Stromal cell of bone marrow (primary cell): ENCODE measurements at places on chromosomes 12 and 14.

DNA sequence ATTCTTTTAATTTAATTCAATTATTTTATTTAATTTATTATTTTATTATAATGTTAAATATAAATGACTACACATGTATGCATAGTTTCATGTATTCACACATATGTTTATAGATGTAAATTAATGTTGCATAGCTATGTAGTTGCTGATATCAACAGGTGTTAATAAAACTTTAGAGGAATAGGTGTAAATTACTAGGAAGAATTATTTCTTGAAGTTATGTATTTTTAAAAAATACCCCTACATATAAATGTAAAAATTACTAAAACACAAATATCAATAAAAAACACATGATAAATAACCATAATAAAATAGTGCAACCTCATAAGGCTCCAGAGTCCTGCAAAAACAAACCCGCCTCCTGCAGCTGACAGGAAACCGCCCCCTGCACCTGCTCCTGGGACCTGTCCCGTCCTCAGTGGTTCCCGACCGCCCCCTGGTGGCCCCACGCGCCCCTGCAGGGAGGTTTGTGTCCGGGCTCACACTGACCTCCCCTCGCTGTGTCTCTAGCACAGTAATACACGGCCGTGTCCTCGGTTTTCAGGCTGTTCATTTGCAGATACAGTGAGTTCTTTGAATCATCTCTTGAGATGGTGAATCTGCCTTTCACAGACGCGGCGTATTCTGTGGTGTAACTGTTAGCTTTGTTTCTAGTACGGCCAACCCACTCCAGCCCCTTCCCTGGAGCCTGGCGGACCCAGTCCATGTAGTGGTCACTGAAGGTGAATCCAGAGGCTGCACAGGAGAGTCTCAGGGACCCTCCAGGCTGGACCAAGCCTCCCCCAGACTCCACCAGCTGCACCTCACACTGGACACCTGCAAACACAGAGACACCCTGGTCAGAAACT is 1264.0 kb downstream of the TMEM121 start:
- DNase-seq, result no peak

GRCh38 chr12:117857632-117858612 is 110.9 kb downstream of the KSR2 start:
- DNase-seq, result peak; percentile 25

GRCh38 chr12:4082809-4083403 is 190.7 kb upstream of the CCND2 start:
- DNase-seq, result no peak

GRCh38 chr12:108232565-108232964 is 103.5 kb downstream of the WSCD2 start:
- no peak for DNase-seq

GRCh38 chr14:24959791-24960331 is 90.1 kb downstream of the STXBP6 start:
- DNase-seq, result no peak

GRCh38 chr12:111991946-111992345 is 21.0 kb downstream of the TMEM116 start:
- no peak for DNase-seq

DNA sequence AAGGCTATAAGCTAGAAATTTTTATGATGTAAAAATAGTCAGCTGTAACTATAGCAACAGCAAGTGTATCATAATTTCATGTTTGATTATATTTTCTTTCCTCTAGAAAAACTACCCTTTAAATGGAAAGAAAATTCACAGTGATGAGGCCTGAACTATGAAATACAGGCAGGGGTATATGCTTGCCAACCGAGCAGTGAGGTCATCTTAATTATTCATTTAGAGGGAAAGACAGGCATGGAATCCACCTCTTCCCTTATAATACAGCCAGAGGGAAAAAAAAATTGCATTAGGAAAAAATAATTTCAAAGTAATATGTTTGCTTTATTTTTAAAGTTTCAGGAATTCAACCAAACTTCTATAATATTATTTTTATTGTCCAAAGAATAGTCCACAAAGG is 139.8 kb downstream of the EPS8 start:
- DNase-seq, result no peak

DNA sequence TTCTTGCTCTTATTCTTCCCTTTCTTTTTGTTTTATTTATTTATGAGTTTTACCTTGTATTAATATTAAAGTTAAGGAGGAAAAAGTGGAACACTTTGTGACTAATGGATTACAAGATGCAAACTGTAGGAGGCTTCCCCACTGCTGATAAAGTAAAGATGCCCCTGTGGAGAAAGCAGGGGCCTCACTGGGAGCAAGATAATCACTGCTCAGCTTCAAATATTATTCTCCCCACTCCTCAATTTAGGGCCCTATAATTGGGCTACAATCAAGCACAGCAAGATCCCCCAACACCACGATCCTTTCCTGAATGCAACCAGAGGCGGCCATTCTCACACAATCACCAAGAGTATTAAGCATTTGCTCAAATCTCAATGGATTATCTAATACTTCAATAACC is 149.2 kb downstream of the SLC2A13 start:
- DNase-seq, result no peak

DNA sequence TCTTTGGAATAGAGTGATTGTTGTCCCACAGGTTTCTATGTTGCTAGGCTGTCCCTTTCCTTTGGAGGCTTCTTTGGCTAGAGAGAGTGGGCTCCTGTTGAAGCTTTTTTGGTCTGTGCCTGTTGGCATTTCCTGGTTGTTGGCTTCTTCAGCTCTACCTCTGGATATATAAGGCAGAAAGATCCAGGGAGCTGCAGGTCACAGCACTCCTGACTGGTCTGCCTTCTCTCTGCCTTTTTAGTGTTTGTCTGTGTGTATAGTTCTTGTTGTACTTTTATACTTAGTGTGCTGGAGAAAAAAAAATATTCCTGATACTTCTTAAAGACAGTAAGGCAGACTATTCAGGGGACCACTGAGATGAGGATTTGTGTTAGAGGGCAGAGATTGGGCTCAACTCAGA is 202.7 kb downstream of the FBXL14 start:
- DNase-seq, result no peak

GRCh38 chr14:78202976-78203375 is 32.8 kb downstream of the NRXN3 start:
- DNase-seq, result no peak

DNA sequence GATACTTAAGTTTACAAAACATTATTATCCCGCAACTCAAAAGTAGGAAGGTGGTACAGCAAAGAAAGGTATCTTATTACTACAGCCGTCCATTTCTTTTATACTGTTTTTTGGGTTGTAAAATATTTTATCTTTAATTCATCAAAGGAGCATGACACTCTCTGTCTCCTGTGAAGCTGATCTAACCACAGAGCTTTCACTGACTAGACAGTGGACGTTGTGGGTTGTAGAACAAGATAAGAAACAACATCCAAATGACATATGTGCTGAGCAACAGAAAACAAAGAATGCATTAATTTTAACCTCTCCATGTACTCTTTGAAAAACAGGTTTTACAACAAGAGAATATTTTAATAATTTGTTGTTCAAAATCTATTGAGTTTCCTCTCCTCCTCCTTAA is 195.9 kb upstream of the FBXO33 start:
- no peak for DNase-seq

DNA sequence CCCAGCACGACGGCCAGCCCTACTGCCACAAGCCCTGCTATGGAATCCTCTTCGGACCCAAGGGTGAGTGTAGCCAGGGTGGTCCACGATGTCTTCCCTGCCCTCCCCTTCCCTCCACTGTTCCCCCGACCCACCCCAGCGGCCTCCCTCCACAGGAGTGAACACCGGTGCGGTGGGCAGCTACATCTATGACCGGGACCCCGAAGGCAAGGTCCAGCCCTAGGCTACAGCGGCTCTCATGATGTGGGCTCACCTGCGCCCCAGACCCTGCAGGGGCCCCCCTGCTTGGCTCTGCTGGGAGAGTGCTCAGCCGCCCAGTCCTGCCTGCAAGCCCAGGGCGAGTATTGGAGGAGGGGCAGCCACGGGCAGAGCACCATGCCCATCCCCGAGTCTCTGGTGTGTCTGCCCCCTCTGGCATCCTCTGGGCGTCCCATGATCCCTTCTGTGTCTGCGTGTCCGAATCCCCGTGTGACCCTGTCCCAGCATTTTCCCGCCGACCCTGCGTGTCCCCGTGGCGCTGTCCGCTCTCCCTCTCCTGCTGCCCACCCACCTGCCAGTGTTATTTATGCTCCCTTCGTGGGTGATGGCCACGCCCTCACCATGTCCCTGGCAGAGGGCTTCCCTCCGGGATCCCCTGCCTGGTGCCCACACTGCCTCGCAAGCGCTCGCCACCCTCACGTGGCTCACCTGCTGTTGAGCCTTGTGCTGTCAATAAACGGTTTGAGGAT is 5.0 kb downstream of the CRIP2 start:
- no peak for DNase-seq

- DNase-seq, result no peak
Measured at GRCh38 chr12:16198884-16199283, 78.6 kb downstream of the SLC15A5 start.
